ENCODE measurements at places on chromosomes 5 and 9.

- no peak for DNase-seq
Observed at GRCh38 chr5:20041326-20042274, 53.6 kb upstream of the CDH18 start.

DNA sequence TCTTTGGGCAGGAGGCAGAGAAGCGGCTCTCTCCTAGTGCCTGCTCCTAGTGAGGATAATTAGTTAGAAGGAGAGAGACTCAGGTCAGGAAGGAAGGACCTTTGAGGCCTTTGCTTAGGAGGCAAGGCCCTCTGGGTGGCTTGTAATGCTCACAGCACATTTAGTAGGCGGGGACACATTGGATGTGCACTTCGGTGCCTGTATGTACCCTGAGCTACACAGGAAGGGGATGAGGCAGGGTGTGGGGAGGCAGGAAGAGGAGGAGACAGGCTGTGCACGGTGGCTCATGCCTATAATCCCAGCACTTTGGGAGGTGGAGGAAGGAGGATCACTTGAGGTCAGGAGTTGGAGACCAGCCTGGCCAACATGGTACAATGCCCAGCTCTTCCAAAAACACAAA is 7.2 kb upstream of the LCN2 start:
- no peak for DNase-seq

GRCh38 chr5:1038417-1039209 is 30.0 kb downstream of the NKD2 start:
- DNase-seq = no peak

GRCh38 chr9:7174884-7175283 is 417.1 kb downstream of the KDM4C start:
- peak; percentile 14 for DNase-seq

DNA sequence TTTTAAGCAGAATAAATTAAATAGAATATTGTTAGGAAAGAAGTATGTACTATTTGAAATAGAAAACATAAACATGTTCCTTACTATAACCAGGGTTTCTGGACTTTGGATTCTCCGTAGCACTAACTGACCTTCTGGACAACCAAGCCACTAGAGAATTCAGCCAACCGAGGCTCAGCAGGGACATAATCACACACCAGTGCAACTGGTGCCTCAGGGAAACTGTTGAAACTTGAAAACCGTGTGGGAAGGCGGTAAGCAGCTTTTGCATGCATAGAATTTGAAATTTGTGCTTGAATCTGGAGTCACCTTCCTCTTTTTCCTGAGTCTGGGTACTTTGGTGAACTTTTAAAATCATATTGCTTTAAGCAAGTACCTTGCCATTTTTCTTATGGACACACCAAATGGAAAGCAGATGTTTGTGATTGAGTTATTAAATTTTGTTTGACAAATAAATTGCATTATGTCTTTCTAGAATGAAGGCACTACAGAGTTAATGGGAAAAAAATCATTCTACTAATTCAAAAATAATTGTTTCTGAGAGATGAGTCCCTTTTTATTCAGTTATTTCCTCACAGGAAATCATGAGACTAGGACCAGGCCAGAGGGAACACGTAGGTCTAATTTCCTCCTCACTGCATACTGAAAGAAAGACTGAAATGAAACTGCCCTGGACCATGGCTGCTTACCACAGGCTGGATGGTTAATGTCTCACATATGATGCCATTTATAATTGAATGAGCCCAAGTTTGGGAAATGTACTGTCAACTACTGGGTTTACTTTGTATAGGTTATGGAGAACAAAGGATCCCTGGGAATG is 20.6 kb upstream of the SCAMP1 start:
- DNase-seq = peak; percentile 52

DNA sequence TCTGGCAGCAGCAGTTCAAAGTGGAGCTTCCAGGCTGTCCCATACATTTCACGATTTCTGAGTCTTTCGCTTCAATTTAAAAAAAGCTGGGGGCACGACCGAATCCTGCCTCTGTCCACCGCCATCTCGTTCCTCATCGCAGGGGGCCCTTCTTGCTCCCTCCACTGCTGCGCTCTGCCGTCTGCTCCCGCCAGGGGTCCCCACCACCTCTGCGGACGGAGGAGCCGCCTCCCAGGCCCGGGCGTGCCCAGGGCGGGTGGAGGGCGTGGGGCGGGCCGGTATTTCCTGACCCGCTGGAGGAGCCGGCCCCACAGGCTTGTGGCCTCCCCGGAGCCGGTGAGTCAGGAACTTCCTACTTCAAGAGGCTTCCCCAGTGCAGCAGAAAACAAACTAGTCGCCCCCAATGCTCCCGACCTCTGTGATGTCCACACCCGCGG is 50.4 kb downstream of the USP20 start:
- peak; percentile 93 for DNase-seq

- no peak for DNase-seq
Observed at GRCh38 chr5:158951436-158952247, 148.1 kb downstream of the EBF1 start.
